ENCODE measurements at places on chromosomes 2 and 18.

- H3K4me1 ChIP-seq: no peaks in the 10 kb centered on the region
These were observed 3.4 kb upstream of the PAX8 start for GRCh38 chr2:113281910-113282746.

GRCh38 chr2:183375821-183376220 lies 251.6 kb downstream of the NUP35 start:
- no peaks in the 10 kb centered on the region for H3K27me3 ChIP-seq
- no peaks in the 10 kb centered on the region for H3K4me1 ChIP-seq
- H3K4me3 ChIP-seq: no peak overlapping the region
- no peaks in the 10 kb centered on the region for H3K36me3 ChIP-seq

GRCh38 chr2:8563814-8564474 lies 117.9 kb upstream of the ID2 start:
- peaks cover 3% of the 10 kb centered on the region for H3K36me3 ChIP-seq
- DNase-seq: no peak
- peaks cover 8% of the 10 kb centered on the region for H3K27me3 ChIP-seq

DNA sequence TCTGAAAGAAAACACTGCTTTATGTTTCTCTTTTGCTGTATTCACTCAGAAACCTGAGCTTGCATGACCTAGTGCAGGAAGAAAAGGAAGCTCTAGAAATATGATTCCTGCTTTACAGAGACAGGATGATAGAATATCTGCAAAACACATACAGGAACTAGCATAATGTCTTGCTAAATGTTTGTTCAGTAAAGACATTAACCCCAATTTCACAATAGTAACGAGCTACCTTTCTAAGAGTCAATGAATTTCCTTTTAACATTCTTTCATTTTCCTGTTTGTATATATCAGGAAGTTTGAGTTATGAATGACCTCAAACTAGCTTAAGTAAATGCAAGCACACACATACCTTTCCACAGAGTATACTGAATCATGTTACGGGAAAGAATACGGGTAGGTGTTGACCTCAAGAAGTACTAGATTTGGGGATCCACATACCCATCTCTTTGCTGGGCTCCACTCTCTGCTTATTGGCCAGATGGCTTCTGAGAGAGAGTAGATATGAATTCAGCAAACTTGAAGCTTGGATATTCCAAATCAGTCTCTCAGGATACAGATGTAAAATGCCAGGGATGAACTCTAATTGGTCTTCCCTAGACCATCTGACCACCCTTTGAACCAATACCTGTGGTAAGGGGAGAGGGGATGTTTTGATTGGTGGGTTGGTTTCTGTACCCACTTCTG lies 18.2 kb upstream of the ACSL3 start:
- H3K36me3 ChIP-seq: no peaks in the 10 kb centered on the region
- H3K27me3 ChIP-seq: peaks cover 5% of the 10 kb centered on the region
- peaks cover 21% of the 10 kb centered on the region for H3K4me1 ChIP-seq

DNA sequence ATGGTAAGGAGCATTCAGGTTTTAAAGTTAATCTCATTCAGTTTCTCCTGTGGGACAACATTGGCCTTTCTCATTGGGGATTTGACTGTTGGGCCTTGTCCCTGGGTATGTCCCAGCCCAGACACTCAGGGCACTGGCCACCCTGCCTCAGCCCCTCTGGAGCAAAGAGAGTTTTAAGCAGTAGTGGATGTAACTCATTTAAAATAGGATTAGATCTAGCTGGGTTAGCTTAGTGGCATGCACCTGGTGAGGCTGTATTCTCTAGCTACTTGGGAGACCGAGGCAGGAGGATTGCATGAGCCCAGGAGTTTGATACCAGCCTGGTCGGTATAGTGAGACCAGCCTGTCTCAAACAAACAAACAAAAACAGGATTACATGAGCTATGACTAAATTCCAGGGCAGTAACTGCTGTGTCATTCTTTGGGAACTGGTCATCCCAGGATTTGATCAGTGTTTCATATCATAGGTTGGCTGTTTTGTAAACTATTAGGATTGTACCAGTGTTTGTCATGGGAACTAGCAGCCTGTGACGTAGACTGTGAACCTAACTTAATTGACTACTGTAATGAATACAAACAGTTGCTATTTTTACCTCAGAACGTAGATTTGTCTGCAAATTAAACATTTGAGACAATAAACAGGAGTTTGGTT lies 12.5 kb downstream of the INPP4A start:
- DNase-seq: no peak
- H3K4me1 ChIP-seq: peaks cover 93% of the 10 kb centered on the region
- peak overlapping the region; percentile 46 for H3K4me3 ChIP-seq
- H3K36me3 ChIP-seq: peaks cover 43% of the 10 kb centered on the region
- peak overlapping the region; percentile 68 for H3K27ac ChIP-seq

GRCh38 chr2:164891460-164891859 lies 49.8 kb upstream of the COBLL1 start:
- H3K4me3 ChIP-seq: no peak overlapping the region
- H3K36me3 ChIP-seq: no peaks in the 10 kb centered on the region
- peaks cover 20% of the 10 kb centered on the region for H3K27me3 ChIP-seq
- no peak overlapping the region for H3K27ac ChIP-seq
- H3K4me1 ChIP-seq: peaks cover 6% of the 10 kb centered on the region
- DNase-seq: no peak

GRCh38 chr18:42534313-42534712 lies 579.3 kb downstream of the PIK3C3 start:
- no peak overlapping the region for H3K4me3 ChIP-seq
- no peak for DNase-seq
- no peaks in the 10 kb centered on the region for H3K4me1 ChIP-seq

GRCh38 chr18:28176698-28176947 lies 307 bp downstream of the CDH2 start:
- H3K27ac ChIP-seq: no peak overlapping the region
- peaks cover 32% of the 10 kb centered on the region for H3K27me3 ChIP-seq
- no peaks in the 10 kb centered on the region for H3K4me1 ChIP-seq
- no peaks in the 10 kb centered on the region for H3K36me3 ChIP-seq
- DNase-seq: no peak

DNA sequence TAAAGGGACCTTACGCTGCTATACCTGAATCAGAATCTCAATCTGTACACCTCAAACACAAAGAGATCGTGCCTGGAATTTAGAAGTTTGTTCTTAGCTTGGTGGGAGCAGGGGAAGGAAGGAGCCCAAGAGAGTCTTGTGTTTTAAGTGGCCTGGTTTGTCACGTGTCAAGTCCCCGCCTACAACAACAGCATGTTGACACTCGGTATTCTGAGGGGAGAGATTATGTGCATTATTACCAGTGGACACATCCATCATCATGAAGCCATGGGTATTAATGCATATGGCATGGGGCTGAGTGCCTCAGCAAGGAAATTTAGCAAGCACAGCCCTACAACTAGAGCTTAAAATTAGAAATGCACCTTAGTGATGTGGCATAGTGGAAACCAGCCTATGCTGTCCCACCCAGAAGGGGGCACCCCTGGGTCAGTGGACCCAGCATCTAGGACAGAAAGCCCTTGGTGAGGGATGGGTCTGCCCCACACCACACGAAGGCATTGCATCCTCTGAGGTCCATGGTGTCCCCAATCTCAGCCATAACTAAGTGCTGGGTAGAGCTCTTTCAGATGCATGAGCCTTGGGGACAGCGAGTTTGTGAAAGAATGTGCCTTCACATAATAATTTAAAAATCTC lies 138.7 kb downstream of the MGAT5 start:
- no peak overlapping the region for H3K4me3 ChIP-seq
- peaks cover 5% of the 10 kb centered on the region for H3K27me3 ChIP-seq
- H3K4me1 ChIP-seq: no peaks in the 10 kb centered on the region
- H3K27ac ChIP-seq: no peak overlapping the region
- no peak for DNase-seq
- H3K36me3 ChIP-seq: no peaks in the 10 kb centered on the region

DNA sequence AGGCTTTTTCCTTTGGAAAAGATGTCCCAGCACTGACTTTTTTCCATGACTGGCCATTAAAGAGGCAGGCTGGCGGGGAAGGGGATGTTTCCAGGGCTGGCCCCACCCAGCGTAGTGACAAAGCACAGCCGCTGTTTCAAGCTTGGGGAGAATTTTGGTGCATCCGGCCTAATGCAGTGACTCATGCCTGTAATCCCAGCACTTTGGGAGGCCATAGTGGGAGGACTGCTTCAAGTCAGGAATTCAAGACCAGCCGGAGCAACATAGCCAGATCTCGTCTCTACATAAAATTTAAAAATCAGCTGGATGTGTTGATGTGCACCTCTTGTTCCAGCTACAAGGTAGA lies 78.0 kb upstream of the SH3BP4 start:
- no peaks in the 10 kb centered on the region for H3K36me3 ChIP-seq
- peaks cover 4% of the 10 kb centered on the region for H3K4me1 ChIP-seq
- peaks cover 26% of the 10 kb centered on the region for H3K27me3 ChIP-seq
- no peak overlapping the region for H3K27ac ChIP-seq

- peak; percentile 38 for DNase-seq
- no peaks in the 10 kb centered on the region for H3K36me3 ChIP-seq
- peaks cover 16% of the 10 kb centered on the region for H3K4me1 ChIP-seq
- no peaks in the 10 kb centered on the region for H3K27me3 ChIP-seq
- H3K4me3 ChIP-seq: no peak overlapping the region
- H3K27ac ChIP-seq: no peak overlapping the region
These were observed 187.8 kb upstream of the SIX3 start for GRCh38 chr2:44753552-44754285.

GRCh38 chr18:37309059-37309458 lies 256.5 kb downstream of the CELF4 start:
- no peaks in the 10 kb centered on the region for H3K36me3 ChIP-seq
- no peak overlapping the region for H3K27ac ChIP-seq
- no peak overlapping the region for H3K4me3 ChIP-seq
- H3K4me1 ChIP-seq: no peaks in the 10 kb centered on the region
- H3K27me3 ChIP-seq: no peaks in the 10 kb centered on the region
- no peak for DNase-seq

GRCh38 chr2:164972216-164972615 lies 16.9 kb upstream of the SLC38A11 start:
- no peaks in the 10 kb centered on the region for H3K27me3 ChIP-seq
- H3K4me3 ChIP-seq: no peak overlapping the region
- no peaks in the 10 kb centered on the region for H3K36me3 ChIP-seq
- DNase-seq: no peak
- no peaks in the 10 kb centered on the region for H3K4me1 ChIP-seq

- no peaks in the 10 kb centered on the region for H3K27me3 ChIP-seq
- H3K4me3 ChIP-seq: no peak overlapping the region
- no peaks in the 10 kb centered on the region for H3K36me3 ChIP-seq
- H3K27ac ChIP-seq: no peak overlapping the region
- DNase-seq: no peak
These were observed 53.9 kb downstream of the SPATS2L start for GRCh38 chr2:200360364-200360763.

- no peaks in the 10 kb centered on the region for H3K36me3 ChIP-seq
- H3K4me3 ChIP-seq: no peak overlapping the region
- no peak for DNase-seq
- no peak overlapping the region for H3K27ac ChIP-seq
- no peaks in the 10 kb centered on the region for H3K27me3 ChIP-seq
These were observed 126.7 kb downstream of the TMX3 start for GRCh38 chr18:68588169-68588568.

GRCh38 chr2:212939777-212940531 lies 211.5 kb downstream of the IKZF2 start:
- H3K27me3 ChIP-seq: peaks cover 6% of the 10 kb centered on the region
- H3K4me1 ChIP-seq: peaks cover 5% of the 10 kb centered on the region
- peaks cover 2% of the 10 kb centered on the region for H3K36me3 ChIP-seq
